Stimulated activated effector memory CD8-positive, alpha-beta T cell treated with anti-CD3 and anti-CD28 coated beads, Interleukin-12 subunit alpha, Interleukin-12 subunit beta, amount 100 ng/mL, for 72 hours (primary cell): ENCODE measurements at places on chromosomes 6 and 20.

DNA sequence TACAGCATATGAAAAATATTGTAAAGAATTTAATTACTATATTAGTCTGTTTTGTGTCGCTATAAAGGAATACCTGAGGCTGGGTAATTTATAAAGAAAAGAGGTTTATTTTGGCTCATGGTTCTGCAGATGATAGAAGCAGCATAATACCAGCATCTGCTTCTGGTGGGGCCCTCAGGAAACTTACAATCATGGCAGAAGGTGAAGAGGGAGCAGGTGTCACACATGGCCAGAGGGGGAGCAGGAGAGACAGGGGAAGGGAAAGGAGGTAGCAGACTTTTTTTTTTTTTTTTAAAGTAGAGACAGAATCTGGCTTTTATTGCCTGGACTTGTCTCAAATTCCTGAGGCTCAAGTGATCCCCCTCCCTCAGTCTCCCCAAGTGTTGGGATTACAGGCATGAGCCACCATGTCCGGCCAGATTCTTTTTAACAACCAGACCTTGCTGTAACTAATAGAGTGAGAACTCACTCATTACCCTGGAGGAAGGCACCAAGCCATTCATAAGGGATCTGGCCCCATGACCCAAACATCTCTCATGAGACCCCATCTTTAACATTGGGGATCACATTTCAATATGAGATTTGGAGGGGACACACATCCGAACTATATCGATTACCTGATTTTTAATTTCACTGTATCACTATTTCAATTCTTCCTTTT lies 64.6 kb downstream of the MAN1A1 start:
- no peak for DNase-seq

DNA sequence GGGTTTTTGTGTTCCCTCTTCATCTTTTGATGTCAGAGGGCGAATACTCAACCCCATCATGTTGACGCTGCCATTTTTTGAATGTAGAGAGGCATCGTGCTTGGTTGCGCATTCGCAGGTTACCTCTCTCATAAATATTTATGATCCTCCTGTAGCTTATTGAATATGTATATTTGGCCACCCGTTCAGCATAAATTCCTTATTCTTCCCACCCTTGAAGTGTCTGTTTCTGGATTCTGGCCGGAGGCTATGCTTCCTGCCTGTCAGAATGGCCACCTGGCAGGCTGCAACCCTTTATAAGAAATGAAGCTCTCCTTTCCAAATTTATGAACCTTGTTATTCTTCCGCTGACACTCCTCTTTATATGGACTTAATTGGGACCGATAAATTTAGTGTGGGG lies 40.9 kb downstream of the FAM50B start:
- no peak for DNase-seq

GRCh38 chr6:134345789-134346188 lies 27.9 kb upstream of the SGK1 start:
- no peak for DNase-seq

- DNase-seq = no peak
These were observed 176.3 kb downstream of the ADGRG6 start for GRCh38 chr6:142478117-142478516.

GRCh38 chr6:124234801-124235200 lies 431.1 kb downstream of the NKAIN2 start:
- DNase-seq = no peak

DNA sequence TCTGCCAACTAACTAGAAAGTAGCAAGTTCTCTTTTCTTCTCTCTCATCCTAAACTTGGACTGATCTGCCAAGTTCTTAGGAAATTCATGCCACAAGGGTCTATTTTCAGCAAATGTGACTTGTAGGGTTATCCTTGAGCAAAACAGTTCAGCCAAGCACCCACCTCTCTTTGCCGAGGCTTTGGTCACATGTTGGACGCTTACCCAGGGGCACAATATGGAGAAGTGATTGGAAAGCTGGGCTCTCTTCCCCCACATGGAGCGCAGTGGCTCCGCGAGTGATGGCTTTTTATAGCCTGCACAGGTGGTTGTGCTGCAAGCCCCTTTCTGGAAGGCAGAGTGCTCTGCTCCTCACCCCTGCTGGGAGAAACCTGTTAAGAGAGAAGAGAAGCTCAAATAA lies 47.7 kb upstream of the FNDC1 start:
- DNase-seq = no peak
